ENCODE measurements at places on chromosomes 4 and X.

DNA sequence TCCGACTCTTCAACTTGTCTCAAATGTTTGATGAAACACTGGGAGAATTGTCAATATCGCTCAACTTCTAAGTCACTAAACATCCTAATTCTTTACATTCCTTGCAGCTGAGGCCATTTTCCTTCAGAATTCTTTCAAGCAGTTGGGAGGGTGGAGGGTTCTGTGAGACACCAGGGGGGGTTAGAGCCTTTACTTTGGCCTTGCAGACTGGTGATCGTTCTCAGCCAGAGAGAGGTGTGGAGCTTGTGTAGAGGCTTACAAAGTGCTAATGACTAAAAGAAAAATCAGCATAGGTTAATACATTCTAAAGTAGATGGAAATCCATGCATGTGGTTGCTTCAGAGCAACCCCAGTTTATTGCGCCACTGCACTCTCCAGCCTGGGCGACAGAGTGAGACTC lies 21.3 kb upstream of the SOX3 start:
- no peak for DNase-seq

DNA sequence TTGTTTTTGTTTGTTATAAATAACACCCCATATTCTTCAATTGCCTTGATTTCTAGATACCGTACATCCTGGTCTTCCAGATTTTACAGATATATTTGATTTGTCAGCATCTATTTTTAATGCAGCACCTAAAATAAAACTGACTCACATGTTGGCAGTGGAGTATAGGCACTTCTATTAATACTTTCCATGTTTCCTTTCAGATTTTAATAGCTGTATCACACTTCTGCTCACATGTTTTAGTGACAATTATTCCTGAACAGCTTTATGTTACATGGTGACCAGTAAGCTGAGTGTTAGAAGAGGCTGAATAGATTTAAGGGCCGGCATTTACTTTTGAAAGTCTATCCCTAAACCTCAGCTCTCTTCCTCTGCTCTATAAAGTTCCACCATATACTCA lies 46.1 kb downstream of the C4orf46 start:
- DNase-seq = no peak

- DNase-seq = no peak
Observed at GRCh38 chr4:45172636-45173035, 446.3 kb upstream of the GNPDA2 start.

- DNase-seq = no peak
Observed at GRCh38 chrX:151227627-151228026, 51.2 kb downstream of the GPR50 start.

DNA sequence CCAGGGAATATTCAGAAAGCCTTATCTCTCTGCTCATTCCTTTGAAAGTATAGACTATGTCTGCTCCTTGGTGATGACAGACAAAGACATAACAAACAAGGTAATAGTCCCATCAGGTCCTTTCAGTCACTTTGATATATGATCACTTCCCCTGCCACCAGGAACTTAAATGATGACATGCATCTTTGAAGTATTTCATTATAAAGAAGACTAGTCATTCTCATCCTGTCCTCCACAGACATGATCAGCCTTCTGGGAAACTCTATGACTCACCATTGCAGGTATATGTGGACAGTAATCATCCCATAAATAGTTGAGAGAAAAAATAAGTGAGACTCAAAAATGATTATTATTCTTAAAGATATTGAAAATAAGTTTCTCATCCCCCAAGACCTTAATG lies 117.5 kb upstream of the VCX2 start:
- DNase-seq = no peak

DNA sequence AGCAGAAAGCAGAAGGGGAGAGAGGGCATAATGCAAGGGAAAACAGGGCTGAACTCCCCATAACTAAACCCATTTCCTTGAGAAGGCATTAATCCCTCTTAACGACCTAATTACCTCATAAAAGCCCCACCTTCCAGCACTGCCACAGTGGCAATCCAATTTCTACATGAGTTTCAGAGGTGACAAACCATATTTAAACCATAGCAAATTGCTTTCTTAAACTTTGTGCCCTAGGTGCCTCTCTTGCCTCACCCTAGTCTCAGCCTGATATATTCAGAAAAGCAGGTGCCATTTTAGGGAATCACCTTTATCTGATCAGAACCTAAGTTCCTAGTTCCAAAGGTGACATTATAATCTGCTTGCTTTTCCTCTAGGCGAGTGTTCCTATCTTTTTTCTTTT lies 48.9 kb downstream of the SLC34A2 start:
- no peak for DNase-seq

DNA sequence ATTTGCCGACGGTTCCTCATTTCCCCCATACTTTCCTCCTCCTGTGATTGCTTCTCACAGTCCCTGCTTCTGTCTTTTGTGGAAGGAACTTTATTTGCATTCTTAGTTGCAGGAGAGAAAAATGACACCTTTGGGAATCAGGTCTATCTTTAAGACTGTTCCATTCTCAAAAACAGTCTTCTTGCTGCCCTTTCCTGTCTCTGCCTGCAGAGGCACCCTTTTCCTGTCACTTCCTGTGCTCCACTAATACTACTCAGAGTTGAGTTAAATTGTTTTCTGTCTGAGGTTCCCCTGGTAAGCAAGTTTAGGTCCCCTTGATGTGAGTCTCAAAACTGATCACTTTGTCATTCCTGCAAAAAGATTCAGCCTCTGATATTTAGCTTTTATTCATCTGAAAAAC lies 208.8 kb upstream of the CLNK start:
- DNase-seq = no peak

DNA sequence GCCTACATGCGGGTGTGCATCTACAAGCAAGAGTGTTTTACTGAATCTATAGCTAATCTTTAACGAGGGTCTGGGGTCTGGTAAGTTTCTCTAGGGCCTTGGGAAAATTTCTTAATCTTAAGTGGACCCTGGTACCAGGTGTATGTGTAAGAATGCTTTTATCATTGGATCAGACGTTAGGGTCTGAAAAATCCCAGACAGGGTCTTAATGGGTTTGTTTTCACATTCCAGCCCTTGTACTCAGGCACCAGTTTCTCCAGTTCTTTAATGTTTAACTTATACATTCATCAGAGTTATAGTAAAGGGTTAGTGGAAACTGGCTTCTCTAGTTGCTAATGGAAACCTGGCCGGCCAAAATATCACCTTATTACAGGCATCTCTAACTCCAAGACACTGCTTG lies 11.6 kb downstream of the MAGEB16 start:
- no peak for DNase-seq

- DNase-seq = no peak
Observed at GRCh38 chrX:48688531-48689150, 5.0 kb downstream of the WAS start.

All from posterior cingulate gyrus (tissue), 11 donors.